ENCODE measurements at places on chromosomes 1 and 21.

GRCh38 chr1:11567244-11568065, 86.8 kb downstream of the FBXO2 start:
- DNase-seq = no peak

DNA sequence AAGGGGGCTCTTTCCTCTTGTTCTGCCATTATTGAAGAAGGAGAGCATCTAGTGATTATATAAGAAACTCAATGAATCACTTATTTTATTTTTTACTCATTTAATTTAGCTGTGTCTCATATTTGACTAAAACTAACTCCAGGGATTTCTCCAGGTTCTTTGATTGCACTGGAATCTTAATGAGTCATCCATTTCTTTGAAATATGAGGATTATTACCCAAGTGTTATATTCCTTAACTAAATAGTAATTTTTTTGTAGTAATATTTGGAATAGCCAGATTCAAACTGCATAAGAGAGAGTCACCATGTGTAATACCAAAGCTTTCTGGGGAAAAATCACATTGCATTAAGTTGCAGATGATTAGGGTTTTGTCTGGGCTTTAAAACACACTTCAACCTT, 59.5 kb downstream of the NTMT2 start:
- peak; percentile 22 for DNase-seq

- DNase-seq = peak; percentile 38
Measured at GRCh38 chr1:33130297-33130696, 49.3 kb downstream of the AZIN2 start.

GRCh38 chr1:155173478-155174323, at the start of gene TRIM46:
Gene TRIM46, plus strand, starts transcription at chr1:155173849. Its CDS starts 118 bp downstream, at chr1:155173967.
- peak; percentile 61 for DNase-seq

- no peak for DNase-seq
Measured at GRCh38 chr1:18927654-18928272, 25.4 kb upstream of the ALDH4A1 start.

GRCh38 chr1:219883400-219884332, 44.7 kb downstream of the SLC30A10 start:
- no peak for DNase-seq

GRCh38 chr1:81799939-81800694, 617 bp upstream of the ADGRL2 start:
- peak; percentile 78 for DNase-seq

DNA sequence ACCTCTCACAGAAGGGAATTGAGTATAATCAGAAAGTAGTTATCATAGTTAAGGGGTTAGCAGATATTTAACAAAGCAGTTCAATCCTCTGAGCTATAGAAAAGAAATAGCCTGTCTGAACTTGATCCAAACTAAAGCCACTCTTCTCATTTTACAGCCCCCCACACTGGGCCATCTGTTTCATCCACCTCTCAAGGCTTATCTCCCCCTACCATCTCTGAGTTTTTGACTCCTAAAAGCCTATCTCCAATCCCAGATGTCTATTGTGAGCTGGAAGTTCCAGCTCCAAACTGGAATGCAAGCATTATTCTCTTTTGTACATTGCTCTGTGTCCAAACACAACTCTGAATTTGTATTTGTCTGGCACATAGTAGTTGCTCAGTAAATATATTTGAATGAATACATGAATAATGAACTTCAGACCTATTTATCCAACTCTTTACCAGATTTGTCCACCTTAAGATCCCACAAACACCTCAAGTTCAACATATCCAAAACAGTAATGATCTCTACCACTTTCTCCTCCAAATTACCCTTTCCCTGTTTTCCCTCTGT, 98.1 kb downstream of the PLPP3 start:
- no peak for DNase-seq

DNA sequence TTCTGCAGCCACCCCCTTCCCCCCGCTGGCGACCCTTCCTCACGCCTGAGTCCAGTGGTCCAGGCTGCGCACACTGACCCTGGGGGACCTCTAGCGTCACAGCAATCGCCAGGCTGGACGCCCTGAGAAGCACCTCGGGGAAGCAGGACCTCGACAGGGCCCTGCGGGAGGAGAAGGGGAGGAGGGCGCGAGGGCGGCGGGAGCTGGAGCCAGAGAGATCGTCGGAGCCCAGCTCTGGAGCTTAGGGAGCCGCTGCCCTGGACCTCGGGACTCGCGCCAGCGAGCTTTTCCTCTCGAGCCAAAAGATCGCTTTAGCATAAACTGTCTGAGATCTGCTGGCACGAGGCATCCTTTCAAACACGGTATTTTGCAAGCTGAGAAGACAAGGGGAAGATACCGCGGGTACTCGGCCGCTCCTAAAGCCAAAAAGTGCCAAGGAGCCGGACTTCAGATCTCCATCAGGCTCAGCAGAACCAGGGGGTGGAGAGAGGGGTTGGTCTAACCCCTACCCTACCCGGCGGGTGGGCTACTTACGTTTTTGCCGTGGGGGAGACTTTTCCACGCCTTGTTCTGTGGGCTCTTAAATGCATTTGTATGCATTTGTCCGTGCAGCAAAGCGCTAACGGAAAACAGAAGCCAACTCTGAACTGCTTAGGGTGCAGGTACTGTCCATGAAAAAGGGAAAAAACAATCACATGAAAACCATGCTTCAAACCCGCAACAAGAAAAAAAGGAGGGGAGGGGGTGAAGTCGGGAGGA, 586 bp downstream of the COL24A1 start:
- DNase-seq = peak; percentile 63

DNA sequence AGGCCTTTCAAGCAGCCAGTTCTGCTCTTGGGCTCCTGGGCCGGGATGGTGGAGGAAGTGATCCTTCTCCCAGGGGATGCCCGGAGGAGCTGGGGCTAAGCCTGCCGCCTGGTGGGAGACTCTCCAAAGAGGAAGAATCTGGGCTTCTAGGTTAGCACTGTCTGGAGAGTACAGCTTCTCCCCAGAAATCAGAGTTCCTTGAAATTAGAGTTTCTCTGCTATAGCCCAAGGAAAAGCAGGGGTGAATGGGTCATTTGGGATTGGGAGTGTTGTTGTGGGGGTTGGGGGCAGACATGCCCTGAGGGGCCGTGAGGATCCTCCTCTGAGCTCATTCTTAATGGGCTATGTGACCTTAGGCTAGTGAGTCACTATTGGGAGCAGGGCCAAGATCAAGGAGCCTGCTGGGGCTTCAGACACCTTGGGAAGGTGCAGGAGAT, 6.5 kb downstream of the LGR6 start:
- DNase-seq = no peak

- no peak for DNase-seq
Measured at GRCh38 chr1:59499273-59499942, 202.5 kb downstream of the FGGY start.

DNA sequence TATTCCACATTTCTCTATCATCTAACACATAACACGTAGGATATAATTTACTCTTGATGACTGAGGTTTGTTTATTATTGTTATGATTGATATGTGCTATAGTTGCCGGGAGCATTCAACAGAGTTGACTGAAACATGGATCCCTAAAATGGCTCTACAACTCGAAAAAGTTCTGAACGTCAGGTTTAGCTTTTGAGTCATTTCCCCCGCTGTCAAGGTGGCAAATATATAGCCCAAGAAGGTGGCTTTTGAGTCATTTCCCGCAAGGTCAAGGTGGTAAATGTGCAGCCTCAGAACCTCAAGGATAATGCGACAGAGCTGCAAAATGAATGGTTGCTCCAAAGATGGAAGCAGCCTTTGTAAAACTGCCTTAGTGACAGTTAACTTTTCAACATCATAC, 104.0 kb downstream of the NIBAN1 start:
- no peak for DNase-seq

DNA sequence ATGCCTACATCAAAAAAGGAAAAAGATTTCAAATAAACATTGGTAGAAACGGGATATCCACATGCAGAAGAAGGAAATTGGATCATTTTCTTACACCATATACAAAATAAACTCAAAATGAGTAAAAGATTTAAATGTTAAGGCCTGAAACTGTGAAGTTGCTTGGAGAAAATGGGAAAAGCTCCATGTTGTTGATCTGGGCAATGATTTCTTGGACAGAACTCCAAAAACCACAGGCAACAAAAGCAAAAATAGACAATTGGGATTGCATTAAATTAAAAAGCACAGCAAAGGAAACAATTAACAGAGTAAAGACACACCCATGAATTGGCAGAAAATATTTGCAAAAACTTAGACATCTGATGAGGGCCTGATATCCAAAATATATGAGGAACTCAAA, 105.2 kb upstream of the APP start:
- DNase-seq = no peak

DNA sequence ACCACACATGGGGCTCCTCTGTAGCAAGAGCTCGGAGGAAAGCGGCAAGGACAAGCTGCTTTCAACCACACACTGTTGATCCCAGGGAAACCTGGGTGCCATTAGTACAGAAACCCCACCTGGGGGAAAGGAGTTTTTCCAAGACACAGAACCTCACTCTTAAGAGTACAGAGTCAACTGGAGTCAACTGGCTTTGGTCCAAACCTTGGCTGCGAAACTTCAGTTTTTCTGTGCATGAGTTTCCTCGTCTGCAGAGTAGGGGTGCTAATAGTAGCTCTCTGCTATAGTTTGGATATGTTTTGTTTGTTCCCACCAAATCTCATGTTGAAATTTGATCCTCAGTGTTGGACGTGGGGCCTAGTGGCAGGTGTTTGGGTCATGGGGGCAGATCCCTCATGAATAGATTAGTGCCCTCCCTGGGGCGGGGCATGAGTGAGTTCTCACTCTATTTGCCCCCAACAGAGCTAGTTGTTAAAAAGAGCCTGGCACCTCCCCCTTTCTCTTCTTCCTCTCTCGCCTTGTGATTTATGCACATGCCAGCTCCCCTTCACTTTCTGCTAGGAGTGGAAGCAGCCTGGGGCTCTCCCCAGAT, 161.1 kb downstream of the PIGK start:
- DNase-seq = no peak

DNA sequence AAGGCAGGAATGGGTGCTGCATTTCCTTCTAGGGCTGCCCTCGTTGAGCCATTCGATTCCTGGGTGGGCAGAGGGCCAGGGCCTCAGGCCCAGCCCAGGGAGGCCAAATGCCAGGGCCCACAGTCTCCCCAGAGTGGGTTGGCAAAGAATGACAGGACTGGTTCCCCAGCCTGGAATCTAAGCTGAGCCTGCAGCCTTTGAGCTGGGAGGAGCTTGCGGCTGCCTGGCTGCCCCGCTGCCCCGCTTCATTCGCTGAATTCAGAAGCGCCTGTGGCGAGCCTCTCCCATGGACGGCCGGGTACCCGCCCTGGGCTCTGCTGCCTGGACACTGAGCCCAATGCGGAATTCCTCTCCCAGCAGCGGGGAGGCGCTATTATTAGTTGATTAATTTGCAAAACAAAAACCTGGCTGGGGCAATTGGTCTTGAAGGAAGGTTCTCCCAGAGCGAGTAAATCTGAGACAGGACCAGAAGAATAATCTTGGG, 32.3 kb upstream of the TARDBP start:
- peak; percentile 93 for DNase-seq

GRCh38 chr1:87393445-87394085, 64.9 kb downstream of the LMO4 start:
- no peak for DNase-seq

DNA sequence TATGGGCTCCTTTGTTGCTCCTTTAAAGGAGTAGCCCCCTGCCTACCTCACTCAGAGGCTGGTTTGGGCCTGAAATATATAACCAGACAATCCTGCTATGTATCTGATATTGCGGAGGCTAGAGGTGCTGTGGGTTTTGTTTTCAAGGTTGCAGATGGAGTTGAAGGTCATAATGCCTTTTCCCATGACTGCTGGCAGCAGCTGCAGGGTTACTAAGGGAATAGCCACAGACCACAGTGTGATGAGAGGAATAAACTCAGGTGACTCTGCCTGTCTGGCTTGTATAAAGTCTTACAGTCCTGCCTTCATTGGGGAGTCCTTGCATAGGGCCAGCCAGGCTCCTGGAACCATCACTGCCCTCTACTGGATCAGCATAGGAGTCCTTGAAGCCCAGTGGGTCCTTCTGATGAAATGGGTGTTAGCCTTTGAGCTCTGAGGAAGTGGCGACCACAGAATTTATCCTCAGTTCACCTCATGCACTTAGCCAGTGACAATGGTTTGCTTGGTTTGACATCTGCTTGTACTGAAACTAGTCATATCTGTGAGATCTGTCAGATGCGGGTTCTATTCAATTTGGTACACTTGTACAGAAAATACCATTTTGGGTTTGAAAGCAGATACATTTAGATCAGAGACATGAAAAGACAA, 174.4 kb upstream of the HMCN1 start:
- peak; percentile 72 for DNase-seq

DNA sequence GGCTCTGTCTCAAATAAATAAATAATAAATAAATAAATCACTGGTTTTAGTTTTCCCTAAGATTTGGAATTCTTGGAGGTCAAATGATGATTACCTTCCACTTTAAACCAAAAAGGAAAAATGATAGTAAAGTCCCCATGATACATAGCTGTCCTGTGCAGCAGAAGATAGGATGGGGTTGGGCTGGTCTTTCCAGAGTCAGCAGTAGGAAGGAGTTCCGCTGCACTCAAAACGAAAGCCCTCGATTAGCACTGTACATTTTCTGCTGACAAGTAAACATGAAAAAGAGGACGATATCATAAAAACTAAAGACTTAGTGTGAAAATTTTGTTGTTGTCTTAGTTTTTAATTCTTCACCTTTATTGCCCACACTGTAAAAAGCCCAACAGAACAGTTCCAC, 79.7 kb downstream of the ATP5PO start:
- DNase-seq = no peak

DNA sequence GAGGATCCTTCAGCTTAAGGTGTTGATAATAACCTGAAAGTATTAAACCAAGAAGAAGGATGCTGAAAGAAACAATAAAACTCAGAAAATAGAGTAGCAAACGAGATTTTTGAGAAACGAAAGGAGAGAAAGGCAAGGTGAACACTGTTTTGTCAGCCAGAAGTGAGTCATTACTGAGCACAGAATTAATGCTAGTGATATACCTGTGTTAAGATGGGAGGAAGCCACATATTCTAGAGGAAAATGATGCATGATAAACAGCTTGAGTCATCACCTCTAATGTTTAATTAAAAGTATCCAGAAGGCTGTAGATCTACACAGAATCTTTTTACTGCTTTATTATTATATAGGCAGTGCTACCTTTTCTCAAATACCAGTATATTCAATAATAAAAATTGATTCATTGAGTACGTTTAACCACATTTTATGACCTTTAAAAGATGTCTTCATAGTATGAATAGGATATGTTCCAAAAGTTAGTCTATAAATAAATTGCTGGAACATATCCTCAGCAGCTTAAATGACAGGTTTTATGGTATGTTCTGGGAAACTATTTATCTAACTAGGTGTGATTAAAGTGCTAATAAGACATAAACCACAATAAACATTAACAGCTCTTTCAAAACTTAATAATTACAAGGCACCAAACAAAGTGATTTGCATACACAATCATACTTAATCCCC, 10.3 kb downstream of the SH3GLB1 start:
- DNase-seq = no peak

DNA sequence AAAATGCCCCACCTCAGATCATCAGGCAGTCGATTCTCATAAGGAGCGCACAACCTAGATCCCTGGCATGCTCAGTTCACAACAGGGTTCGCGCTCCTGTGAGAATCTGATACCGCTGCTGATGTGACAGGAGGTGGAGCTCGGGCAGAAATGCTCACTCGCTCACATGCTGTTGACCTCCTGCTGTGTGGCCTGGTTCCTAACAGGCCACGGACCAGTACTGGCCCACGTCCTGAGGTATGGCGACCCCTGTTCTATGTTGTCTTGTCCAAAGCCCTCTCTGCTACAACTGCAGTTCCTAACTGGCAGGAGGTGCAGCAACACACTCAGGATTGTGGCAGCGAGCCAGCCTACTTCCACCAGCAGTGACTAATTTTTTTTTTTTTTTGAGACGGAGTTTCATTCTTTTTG, 70.6 kb downstream of the CLSTN1 start:
- peak; percentile 96 for DNase-seq

GRCh38 chr1:183235503-183235902, 49.4 kb downstream of the LAMC2 start:
- no peak for DNase-seq
